ENCODE measurements at places on chromosomes 11 and 22.

GRCh38 chr11:117670443-117670842 lies 126.6 kb downstream of the DSCAML1 start:
- DNase-seq = no peak

- DNase-seq = no peak
Observed at GRCh38 chr22:43381693-43382092, 30.1 kb upstream of the MPPED1 start.

- no peak for DNase-seq
Observed at GRCh38 chr11:60785806-60786361, 751 bp downstream of the MS4A10 start.

GRCh38 chr11:532986-533585 lies 2.3 kb downstream of the HRAS start:
- no peak for DNase-seq

- DNase-seq = no peak
Observed at GRCh38 chr11:111520560-111520959, 6.0 kb downstream of the HOATZ start.

DNA sequence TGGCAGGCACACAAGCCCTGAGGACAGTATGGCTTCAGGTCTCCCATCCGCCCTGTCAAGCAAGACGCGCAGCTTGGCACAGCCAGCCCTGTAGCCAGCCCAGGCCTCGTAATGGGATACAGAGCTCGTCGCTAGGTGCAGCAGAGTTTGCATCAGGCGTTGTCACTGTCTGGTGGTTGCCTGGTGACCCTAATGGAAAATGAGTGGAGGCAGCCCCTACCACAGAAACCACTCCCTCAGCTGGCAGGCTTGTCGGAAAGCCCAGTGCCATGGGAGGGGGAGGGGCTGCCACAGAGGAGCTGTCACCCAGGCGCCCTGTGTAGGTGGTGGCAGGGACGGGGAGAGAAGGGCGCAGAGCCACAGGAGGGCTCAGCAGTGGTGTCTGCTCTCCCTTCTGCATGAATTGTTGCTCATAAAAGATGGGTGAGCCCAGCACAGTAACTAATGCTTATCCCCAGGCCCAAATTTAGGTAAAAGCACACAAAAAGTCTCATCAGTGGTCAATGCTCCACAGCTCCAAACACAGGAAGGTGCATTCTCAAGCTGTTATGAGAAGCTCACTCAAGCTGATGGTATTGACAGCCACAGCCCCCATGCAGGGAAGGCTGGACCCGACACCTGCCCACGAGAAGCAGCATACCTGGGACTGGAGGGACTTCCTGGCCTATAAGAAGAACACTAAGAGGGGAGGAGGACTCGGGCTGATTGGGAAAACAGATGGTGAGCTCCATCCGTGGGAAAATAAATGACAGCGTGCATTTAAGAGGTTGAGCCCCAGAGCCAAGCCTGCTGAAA lies 164.6 kb downstream of the ETS1 start:
- DNase-seq = peak; percentile 84

- no peak for DNase-seq
Observed at GRCh38 chr11:83760932-83761331, 474.8 kb upstream of the CCDC90B start.

DNA sequence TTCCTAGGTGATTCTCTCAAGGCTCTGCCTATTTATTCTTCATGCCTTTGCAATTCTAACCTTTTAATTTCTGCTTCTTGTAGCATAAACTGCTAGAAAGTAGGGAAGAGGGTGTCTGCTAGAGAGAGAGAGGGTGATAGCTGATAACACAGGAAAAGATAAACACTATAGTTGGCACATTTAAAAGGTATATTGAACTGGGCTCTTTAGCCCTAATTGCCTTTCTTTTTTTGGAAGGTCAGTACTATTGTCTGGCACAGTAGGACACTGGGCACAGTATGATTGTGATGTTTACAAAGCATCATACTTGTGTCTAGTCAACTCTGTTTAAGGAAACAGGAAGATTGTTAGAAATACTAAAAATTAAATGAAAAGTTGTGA lies 33.3 kb downstream of the TEAD1 start:
- DNase-seq = no peak

- peak; percentile 49 for DNase-seq
Observed at GRCh38 chr22:17781319-17782031, 7.2 kb upstream of the BID start.

DNA sequence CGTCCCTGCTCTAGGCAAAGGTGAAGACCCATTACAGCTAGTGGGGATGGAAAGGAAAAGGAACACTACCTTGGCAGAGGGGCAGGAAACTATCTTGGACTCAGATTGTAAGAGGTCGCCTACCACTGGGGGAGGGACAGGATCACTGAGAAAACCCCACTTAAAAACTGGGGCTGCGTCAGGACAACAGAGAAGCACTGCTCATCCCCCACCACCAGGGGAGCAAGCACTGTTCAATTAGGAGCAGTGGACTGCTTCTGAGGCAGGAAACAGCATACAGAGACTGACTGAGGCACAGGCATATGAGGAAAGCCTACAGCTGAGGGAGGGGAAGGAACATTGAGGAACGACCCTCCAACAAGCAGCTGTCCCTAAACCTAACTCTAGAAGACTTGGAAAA lies 20.8 kb upstream of the DLAT start:
- DNase-seq = no peak

DNA sequence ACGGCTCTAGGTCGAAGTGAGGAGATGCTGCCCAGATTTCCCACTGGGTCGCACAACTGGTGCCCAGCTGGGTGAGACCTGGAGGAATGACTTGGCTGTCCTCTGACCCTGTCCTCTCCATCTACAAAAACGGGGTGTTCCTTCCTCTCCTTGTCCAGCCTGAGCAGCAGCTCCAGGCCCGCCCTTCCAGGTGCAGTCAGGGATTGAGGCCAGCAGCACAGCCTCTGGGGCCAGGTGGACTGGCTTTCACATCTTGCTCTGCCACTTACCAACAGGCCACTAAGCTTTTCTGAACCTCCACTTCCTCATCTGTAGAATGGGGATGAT lies 91.7 kb upstream of the LMO1 start:
- no peak for DNase-seq

DNA sequence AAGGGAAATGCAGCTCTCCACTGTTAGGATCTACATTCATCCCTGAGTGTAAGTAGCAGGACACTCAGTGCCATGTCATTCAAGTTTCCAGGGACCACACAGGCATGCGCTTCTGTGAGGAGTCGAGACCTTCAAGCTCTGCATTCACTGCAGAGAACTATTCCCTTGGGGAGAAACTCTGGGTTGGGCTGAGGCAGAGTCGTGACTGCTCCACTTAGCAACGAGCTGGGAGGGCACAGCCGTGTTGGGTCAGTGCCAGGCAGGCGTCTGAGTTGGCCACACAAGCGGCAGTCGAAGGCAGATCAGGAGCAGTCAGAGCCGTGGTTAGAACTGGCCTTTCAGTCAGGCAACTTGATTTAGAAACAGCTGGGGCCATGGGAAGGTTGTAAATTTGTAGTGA lies 14.7 kb downstream of the MPEG1 start:
- DNase-seq = no peak

DNA sequence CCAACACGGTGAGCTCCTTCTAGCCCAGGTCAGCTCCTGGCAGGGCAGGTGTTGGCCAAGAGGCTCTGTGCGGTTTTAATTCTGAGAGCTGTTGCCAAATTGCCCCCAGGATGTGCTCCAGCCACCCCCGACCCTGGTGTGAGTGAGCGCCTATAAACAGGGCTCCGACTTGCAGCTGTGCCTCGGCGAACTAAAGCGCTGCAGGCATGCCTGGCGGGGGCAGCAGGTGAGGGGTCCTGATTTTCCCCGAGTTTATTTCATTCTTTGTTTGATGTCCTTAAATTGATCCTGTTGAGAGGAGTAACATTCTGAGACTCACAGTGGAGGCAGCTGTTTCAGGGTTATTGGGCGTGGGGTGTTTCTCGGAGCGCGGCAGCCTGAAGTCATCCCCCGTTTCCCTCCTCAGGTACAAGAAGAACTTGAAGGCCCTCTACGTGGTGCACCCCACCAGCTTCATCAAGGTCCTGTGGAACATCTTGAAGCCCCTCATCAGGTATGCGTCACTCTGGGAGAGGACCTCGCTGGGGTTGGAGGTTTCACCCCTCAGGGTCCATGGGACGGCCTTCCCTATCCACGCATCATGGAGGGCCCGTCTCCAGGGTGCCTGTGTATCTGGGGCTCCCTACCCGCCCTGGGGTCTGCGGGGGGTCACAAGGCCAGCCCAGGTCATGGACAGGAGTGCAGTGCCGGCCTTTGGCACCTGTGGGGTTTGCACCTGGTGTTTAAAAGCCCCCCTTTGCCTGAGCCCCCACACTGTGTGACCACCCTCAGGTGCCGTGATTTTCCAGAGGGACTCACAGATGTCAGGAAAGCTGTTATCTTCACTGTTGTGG lies 62.1 kb downstream of the ARHGAP8 start:
- DNase-seq = no peak

- DNase-seq = no peak
Observed at GRCh38 chr22:20218987-20219386, 49.1 kb downstream of the RTN4R start.

GRCh38 chr22:49468487-49469198 lies 359.0 kb downstream of the BRD1 start:
- no peak for DNase-seq

DNA sequence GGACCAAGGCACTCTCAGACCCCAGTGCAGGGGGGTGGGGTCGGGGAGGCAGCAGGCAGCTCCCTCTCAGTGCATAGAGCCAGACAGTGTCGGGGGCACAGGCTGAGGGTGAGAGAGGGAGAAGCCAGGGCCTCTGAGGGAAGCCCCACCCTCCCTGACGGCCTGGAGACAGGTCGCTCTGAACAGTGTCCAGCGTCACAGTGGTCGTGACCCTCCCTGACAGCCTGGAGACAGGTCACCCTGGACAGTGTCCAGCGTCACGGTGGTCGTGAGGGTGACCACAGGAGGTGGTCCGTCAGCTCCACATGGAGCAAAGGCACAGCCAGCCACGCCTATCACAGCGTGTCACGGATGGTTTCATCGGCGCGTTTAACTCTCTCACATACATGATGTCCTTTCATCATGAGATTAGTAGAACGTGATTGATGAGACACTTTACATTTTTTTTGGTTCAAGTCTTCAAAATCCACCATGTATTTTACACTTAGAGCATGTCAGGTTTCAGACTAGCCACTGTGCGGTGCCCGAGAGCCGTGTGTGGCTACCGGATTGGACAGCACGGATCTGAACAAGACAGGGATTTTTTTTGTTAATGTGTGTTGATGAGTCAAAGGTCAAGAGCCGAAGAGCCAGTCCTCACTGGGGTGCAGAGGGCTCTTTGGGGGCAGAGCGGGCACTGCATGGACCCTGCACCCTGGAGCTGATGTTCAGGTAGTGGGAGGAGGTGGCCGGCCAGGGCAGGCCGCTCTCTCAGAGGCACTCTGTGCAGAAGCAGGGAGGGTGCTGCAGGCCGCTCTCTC lies 23.9 kb upstream of the PANX2 start:
- no peak for DNase-seq

- peak; percentile 58 for DNase-seq
Observed at GRCh38 chr11:117096201-117096991, 1.8 kb downstream of the SIK3 start.

GRCh38 chr11:13297917-13298356 lies 20.3 kb downstream of the BMAL1 start:
- peak; percentile 10 for DNase-seq

GRCh38 chr22:33743756-33744155 lies 176.5 kb downstream of the LARGE1 start:
- DNase-seq = no peak

- no peak for DNase-seq
Observed at GRCh38 chr11:71089571-71089970, 162.8 kb downstream of the SHANK2 start.

GRCh38 chr11:109641549-109641948 lies 219.6 kb downstream of the C11orf87 start:
- DNase-seq = no peak
